Adrenal gland (tissue), 19 donors: ENCODE measurements at places on chromosomes 7 and 10. TPM values are rescaled to one million over a fixed set of nuclear protein-coding genes. Genes with fewer than 3 reads are reported as not detected.

GRCh38 chr7:24737281-24737680 lies 20.0 kb downstream of the GSDME start:
- H3K36me3 ChIP-seq, result no peaks in the 10 kb centered on the region
- no peak overlapping the region for H3K27ac ChIP-seq
- no peak overlapping the region for H3K4me3 ChIP-seq
- DNase-seq, result no peak
- no peaks in the 10 kb centered on the region for H3K27me3 ChIP-seq
- no peaks in the 10 kb centered on the region for H3K4me1 ChIP-seq

The TDRD1 gene
- not detected for total RNA-seq

DNA sequence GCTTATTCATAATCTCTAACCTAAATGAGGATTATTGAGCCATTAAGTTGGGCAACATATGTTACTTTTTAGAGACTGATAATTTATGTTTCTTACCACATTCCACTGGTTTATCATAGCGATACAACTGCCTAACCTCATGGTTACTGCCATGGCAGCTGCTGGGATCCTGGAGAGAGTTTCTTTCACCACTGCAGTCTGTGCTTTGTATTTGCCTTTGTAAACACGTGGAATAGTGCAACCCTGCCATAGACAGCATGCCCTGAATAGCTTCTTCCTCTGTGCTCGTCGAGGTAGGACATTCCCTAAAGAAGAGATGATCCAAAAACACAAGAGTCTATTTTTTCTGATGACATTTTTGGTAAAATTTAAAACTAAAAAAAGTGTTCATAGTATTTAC lies 33.7 kb upstream of the PARP12 start:
- no peaks in the 10 kb centered on the region for H3K27me3 ChIP-seq
- H3K4me3 ChIP-seq, result no peak overlapping the region
- H3K4me1 ChIP-seq, result no peaks in the 10 kb centered on the region
- no peaks in the 10 kb centered on the region for H3K36me3 ChIP-seq

DNA sequence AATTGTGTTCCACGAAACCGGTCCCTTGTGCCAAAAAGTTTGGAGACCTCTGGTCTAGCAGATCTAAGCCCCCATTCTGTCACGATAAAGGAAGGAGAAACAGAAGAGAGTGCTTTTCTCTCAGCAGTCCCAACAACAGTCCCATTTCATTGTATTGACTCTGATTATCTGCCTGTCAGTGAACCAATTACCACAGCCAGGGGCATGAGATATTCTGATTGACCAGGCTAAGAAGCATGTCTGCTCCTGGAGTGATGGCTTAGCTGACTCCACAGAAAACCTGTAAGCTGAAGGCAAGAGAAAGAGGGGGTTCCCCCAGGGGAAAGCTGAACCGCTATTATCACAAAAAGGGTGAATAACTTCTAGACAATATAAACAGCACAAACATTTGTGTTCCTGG lies 765.4 kb downstream of the SORCS1 start:
- no peaks in the 10 kb centered on the region for H3K4me1 ChIP-seq
- no peak overlapping the region for H3K4me3 ChIP-seq
- no peak overlapping the region for H3K27ac ChIP-seq
- H3K27me3 ChIP-seq, result no peaks in the 10 kb centered on the region

DNA sequence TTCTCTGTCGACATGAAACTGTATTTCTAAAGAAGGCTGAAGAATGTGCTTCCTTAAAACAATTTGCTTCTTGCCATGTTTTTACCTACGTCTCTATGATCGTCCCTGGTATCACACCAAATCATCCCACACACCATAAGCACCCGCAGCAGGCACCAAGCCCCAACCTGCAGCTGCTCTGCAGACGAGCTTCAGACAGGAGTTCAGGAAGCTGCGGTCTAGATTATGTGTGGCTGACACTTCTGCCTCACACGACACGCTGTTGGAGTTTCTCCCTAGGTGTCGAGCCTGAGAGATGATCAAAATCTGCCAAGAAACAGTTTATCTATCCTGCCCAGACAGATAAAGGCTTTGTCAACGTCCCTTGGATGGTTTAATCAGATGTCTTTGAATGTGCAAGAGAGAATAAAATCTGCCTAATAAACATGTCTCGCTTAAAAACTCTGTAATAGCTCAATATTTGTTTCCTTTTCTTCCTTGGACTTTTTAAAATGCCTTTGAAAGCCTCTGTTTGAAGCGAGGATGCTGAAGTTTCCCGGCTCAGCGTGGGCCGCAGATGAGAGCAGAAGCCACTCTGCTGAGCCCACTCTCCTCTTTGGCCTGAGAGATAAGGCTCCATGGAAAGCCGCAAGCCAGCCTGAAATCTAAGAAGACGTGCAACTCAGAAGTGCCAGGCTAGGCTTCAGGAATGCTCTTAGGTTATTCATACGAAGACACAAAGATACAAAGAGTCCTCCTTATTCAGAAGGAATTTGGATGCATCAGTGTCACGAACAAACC lies 158.3 kb upstream of the PFKP start:
- DNase-seq, result no peak
- H3K4me3 ChIP-seq, result no peak overlapping the region
- no peak overlapping the region for H3K27ac ChIP-seq
- no peaks in the 10 kb centered on the region for H3K27me3 ChIP-seq

The PAPSS2 gene
- total RNA-seq, result 230 TPM

The AASS gene
- total RNA-seq, result 13.1 TPM

DNA sequence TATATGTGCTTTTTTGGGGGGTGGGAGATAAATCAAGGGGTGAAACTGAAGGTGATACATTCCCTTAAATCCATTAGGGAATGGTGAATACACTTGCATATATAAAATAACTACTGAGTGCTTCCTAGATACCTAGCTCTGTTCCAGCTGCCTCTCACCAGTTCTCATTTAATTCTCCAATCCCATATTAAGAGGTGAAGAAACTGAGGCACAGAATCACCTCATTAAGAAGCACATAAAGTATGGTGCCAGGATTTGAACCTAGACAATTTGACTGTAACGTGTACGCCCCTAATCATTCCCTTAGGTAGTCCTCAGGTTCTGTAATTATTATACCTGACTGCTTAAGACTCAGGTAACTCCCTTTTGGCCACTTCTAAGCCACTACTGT lies 1.5 kb upstream of the SFR1 start:
- DNase-seq, result no peak
- H3K4me1 ChIP-seq, result no peaks in the 10 kb centered on the region
- peak overlapping the region; percentile 99 for H3K27ac ChIP-seq
- no peaks in the 10 kb centered on the region for H3K27me3 ChIP-seq
- H3K4me3 ChIP-seq, result peak overlapping the region; percentile 89
- no peaks in the 10 kb centered on the region for H3K36me3 ChIP-seq

The FBXL13 gene
- total RNA-seq, result 5.0 TPM

- H3K4me1 ChIP-seq, result peaks cover 18% of the 10 kb centered on the region
- H3K4me3 ChIP-seq, result no peak overlapping the region
- H3K27ac ChIP-seq, result no peak overlapping the region
- H3K36me3 ChIP-seq, result no peaks in the 10 kb centered on the region
Observed at GRCh38 chr7:150974468-150975391, 3.4 kb downstream of the KCNH2 start.

- no peaks in the 10 kb centered on the region for H3K27me3 ChIP-seq
- H3K27ac ChIP-seq, result no peak overlapping the region
Observed at GRCh38 chr7:37671876-37672275, 11.7 kb upstream of the GPR141 start.

The ACTL6B gene
- 3.8 TPM for total RNA-seq

The VSTM4 gene
- 101 TPM for total RNA-seq

- no peaks in the 10 kb centered on the region for H3K36me3 ChIP-seq
- no peaks in the 10 kb centered on the region for H3K4me1 ChIP-seq
- H3K27ac ChIP-seq, result no peak overlapping the region
- H3K27me3 ChIP-seq, result no peaks in the 10 kb centered on the region
Observed at GRCh38 chr7:69301253-69301652, 297.0 kb upstream of the AUTS2 start.

The FAM241B gene
- not detected for total RNA-seq

The PLA2G12B gene
- total RNA-seq, result not detected

DNA sequence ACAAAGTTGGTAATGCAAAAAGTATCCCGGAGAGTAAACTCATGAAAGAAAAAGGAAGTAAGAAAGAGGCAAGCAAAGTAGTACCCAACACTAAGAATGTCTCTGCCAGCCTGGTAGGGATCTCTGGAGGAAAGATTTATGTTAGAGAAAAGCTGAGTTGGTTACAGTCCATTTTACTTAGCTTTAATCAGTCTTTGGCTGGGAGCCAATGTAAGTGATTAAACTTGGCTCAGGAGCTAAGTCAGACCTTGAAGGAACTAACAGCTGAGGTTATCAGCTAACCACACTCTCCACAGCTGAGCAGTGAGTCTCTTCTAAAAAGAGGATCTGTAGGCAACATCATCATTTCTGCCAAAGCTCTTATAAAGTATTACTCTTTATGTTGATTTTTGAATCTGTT lies 148.0 kb downstream of the ANKRD7 start:
- no peaks in the 10 kb centered on the region for H3K36me3 ChIP-seq
- no peaks in the 10 kb centered on the region for H3K4me1 ChIP-seq
- H3K27ac ChIP-seq, result no peak overlapping the region
- no peak overlapping the region for H3K4me3 ChIP-seq

DNA sequence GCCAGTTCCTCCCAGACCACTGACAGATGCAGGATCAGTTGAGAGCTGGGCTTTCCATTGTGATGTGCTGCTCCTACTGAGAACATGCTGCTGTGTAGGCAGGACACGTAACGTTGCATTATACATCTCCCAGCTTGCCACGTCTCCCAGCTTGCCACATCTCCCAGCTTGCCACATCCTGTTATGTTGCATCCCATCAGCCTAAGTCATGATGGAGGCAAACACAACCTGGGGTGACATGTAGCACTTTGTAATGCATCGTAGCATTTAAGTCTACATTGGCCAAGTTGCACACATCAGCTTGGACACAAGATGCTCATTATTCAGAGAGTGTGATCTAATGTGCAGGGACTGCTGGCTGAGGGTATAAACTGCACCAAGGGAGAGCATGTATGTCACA lies 73.3 kb upstream of the CHCHD3 start:
- DNase-seq, result no peak
- H3K4me3 ChIP-seq, result no peak overlapping the region
- H3K4me1 ChIP-seq, result no peaks in the 10 kb centered on the region
- H3K27ac ChIP-seq, result no peak overlapping the region
- H3K27me3 ChIP-seq, result no peaks in the 10 kb centered on the region
